ENCODE measurements at places on chromosomes 5 and 9.
A peak's percentile ranks its signal among the peaks of the same experiment; 100 is the strongest.

- DNase-seq, result no peak
Observed at GRCh38 chr9:26983340-26983739, 22.1 kb downstream of the LRRC19 start.

DNA sequence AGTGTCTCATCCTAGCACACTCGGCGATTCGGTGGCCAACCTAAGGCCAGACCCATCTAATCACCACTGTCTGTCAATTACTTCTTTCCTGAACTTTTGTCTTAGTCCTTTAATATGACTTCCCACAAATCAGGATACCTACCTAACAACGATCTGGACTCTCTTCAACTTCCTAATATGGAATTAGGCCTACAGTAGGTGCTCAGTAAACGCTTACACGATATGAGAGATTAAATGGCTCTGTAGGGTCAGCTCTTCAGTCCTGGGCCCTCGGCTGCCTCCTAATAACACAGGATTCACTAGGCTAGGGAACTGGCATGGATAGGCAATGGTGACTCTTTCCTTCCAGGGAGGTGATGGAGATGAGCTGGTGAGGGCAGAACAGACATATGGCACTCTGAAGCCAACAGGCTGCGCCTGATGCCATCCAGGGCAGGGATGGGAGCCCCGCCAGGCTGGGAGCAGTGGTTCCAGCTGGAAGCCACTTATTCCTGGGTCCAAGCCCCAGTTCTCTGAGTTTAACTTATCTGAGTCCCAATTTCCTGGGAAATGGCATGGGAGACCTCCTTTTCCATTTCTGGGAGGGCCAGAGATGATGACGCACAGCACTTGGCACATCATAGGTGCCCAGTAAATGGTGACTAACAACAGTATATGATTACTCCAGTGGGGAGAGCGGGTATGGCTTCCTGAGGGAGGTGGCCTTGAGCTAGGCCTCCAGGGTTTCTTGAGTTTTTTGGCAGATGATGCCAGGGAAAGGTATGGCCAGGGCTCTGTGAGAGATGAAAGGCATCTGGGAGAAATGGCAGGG is 7.3 kb downstream of the PDGFRB start:
- DNase-seq, result no peak

- no peak for DNase-seq
Observed at GRCh38 chr9:98047002-98047401, 9.5 kb upstream of the NANS start.

GRCh38 chr5:132467287-132467984 is 23.1 kb downstream of the IRF1 start:
- no peak for DNase-seq

DNA sequence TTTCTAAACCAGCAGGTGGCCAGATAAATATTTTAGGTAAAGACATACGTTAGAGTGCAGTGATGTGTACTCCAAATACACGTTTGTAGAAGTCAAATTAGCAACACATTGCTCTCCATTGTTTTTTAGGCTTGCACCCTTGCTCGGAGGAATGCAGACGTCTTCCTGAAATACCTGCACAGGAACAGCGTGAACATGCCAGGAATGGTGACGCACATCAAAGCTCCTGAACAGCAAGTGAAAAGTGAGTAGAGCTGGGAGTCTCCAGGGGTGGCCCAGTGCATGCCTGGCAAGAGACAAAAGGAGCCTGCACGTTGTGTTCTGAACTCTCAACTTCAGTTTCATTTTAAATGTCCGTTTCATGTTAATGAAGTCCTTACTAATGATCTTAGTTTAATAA is 207.5 kb upstream of the OTULINL start:
- DNase-seq, result no peak

DNA sequence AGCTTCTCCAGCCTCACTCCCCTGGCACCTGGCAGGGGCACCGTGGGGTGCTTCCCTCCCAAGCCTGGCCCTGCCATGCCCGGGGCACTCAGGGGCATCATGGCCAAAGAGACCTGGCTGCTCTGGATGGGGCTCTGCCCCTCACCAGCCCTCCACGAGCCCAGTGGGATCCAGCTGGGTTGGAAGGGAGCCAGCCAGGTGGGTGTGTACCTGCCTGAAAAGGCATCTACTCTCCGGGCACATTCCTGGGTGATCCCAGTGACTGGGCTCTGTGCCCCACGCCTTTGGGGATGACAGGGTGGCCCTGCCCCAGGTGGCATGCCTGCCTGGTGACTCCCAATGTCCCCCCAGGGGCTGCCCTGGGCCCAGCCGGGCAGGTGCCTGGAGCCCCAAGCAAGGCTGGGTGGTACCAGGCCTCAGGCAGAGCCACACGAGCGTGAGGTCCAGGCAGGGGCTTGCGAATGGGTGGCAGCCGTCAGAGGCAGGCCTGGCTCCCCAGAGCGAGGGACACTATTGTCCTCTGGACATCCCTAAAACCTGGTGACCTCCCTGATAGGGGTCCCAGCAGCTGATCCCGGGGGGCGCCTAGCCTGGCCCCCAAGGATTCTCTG is 777 bp downstream of the GPSM1 start:
- DNase-seq, result no peak

GRCh38 chr9:129863059-129863690 is 27.9 kb downstream of the USP20 start:
- peak; percentile 49 for DNase-seq

- DNase-seq, result no peak
Observed at GRCh38 chr5:83528439-83528769, 56.9 kb downstream of the VCAN start.

- no peak for DNase-seq
Observed at GRCh38 chr5:172688349-172689217, 47.5 kb downstream of the NEURL1B start.

GRCh38 chr5:53991942-53992341 is 318.4 kb downstream of the ARL15 start:
- no peak for DNase-seq

DNA sequence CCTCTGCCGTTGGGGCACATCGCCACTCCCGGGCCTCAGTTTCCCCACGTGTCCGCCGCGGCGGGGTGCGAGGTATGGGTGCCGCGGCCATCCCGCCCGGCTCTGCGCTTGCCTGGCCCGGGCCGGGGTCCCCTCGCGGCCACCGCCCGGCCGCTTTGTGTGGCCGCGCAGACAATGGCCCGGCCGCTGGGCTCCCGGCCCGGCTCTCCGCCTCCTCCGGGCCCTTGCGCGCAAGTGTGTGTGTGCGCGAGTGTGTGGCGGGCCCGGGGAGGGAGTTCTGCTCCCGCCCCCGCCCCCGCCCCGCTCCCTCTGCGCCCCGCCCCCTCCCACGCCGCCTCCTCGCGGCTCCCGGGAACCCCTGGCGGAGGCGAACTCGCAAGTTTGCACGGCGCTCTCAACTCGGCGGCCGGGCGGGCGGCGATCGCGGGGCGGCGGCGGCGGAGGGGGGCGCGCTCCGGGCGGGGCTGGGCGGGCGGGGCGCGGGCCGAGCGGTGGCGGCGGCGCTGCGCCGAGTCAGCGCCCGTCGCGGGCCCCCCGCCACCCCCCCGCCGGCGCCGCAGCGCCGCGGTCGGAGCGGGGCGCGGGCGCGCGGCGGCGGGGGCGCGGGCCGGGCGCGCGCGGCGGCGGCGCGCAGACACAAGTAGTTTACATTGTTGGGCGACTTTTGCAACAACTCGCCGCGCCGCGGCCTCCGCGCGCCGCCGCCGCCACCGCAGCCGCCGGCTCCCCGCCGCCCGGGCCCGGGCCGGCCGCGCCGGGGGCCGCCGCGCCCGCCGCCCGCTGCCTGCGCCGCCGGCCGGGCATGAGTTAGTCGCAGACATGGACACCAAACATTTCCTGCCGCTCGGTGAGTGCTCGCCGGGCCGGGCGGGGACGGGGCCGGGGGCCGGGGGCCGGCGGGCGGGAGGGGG is at the start of gene RXRA:
RXRA (plus strand) TSS at position 643 of the 911 bp plus-strand sequence; CDS start at position 820, 177 bp downstream.
- DNase-seq, result peak; percentile 58

- DNase-seq, result no peak
Observed at GRCh38 chr9:134676886-134677285, 35.3 kb downstream of the COL5A1 start.

DNA sequence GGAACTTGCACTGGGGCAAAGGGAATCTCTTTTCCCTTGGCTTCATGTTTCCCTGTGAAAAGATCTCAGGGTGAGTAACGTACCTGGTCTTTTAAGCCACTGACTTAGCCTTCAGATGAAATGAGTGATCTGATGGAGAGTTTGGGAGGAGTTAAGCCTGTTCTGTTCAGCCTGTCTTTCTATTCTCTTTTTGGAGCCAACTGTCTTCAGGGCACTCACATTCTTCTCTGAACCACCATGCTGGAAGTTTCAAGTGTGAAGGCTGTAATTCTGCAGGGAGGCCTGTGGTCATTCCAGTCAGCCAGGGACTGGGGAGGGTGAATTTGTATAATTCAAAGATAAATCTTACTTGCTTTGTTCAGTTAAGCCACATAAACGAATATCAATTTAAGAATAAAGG is 722.2 kb upstream of the SEMA6A start:
- no peak for DNase-seq

DNA sequence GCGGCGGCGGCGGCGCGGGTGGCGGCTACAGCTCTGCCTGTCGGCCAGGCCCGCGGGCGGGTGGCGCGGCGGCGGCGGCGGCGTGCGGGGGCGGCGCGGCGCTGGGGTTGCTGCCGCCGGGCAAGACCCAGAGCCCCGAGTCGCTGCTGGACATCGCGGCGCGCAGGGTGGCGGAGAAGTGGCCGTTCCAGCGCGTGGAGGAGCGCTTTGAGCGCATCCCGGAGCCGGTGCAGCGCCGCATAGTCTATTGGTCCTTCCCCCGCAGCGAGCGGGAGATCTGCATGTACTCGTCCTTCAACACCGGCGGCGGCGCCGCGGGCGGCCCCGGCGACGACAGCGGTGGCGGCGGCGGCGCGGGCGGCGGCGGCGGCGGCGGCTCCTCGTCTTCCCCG is 296 bp downstream of the ZSWIM6 start:
- peak; percentile 24 for DNase-seq

DNA sequence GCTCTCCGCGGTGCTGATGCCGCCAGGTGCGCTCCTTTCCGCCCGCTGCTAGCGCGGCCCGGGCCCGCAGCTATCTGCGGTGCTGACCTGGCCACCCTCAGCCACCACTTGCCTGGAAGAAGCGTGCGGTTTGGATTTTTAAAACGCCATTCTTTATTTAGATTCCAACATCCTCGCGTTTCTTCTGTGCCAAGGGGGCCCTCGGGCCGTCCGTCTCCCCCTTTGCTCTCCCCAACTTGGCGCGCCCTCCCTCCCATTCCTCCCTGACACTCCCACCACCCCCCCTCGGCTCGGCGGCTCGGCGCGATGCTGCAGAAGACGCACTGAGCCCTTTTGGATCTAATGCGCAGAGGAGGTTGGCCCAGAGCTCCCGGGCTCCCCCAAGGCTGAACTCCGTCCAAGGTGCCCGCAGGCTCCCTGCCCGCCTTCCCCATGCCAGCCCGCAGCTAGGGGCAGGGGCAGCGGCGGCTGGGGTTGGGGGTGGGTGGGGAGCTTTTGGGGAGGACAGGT is at the start of gene BARHL1:
BARHL1 (plus strand) TSS at position 331 of the 510 bp plus-strand sequence. CDS start 192 bp downstream, outside the sequence.
- DNase-seq, result no peak

GRCh38 chr5:127041571-127041970 is 11.2 kb upstream of the MARCHF3 start:
- DNase-seq, result no peak

- DNase-seq, result no peak
Observed at GRCh38 chr5:154783774-154784460, 28.7 kb downstream of the LARP1 start.

DNA sequence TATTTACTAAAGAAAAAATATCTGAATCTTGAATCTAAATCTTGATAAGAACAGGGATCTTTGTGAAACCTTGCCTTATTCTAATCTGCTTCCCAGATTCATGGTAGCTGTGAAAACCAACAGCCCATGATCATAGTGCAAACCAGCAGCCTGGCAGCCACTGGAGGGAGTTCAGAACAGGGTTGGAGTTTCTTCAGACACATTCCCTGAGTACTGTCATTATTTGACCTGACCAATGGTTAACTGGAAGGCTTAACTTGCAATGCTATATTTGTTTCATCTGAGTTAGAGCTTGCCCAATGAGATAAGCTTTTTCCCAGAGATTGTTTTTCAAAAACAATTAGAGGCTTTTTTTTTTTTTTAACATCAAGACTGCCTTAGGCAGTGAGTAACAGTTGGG is 47.8 kb downstream of the LOX start:
- DNase-seq, result no peak

- DNase-seq, result peak; percentile 26
Observed at GRCh38 chr9:38621434-38622287, 1.3 kb upstream of the ANKRD18A start.

GRCh38 chr5:179427032-179427675 is 81.9 kb upstream of the ADAMTS2 start:
- DNase-seq, result no peak

GRCh38 chr9:37575511-37575914 is 667 bp downstream of the FBXO10 start:
- DNase-seq, result no peak

DNA sequence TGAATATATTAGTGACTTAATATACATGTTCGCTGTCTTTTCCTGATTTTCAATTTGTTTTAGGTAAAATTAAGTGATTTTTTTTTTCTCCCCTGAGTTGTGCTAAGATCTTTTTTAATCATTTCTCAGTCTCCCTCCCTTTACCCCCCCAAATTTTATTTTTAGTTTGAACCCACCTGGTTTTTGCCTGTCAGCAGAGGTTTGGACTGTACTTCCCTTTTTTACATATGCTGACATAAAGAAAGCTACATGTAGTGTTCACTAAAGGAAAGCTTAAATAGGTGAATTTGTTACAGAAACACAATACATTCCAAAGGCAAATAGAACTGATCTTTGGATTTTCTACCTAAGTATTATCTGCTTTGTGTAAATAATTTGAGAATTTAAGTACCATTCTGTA is 82.2 kb downstream of the IPO11 start:
- no peak for DNase-seq

DNA sequence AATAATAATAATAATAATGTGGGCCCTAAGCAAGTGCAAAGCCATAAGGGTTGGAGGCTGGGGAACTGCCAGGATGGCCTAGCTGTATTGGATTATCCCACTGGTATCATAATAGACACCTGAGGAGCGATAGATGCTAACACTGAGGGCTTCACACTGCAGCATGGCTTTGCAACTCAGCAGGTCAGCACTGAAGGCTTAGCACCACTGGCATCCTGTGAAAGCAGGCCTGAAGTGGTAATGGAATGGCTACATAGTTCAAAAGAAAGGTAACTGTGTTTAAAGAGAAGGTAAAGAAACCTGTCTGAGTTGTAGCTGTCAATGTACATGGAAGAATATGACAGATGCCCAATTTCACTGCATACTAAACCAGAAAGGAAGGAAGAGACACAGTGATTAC is 359.0 kb downstream of the OSTF1 start:
- no peak for DNase-seq

- no peak for DNase-seq
Observed at GRCh38 chr5:129904102-129904666, at the start of gene CHSY3. Gene CHSY3, plus strand, starts transcription at chr5:129904465.

- DNase-seq, result no peak
Observed at GRCh38 chr5:170372971-170373370, 16.2 kb downstream of the KCNMB1 start.

GRCh38 chr9:79661886-79662536 is 90.2 kb downstream of the TLE4 start:
- no peak for DNase-seq
